Effector CD4-positive, alpha-beta T cell (primary cell): ENCODE measurements at places on chromosomes 7 and 10.

DNA sequence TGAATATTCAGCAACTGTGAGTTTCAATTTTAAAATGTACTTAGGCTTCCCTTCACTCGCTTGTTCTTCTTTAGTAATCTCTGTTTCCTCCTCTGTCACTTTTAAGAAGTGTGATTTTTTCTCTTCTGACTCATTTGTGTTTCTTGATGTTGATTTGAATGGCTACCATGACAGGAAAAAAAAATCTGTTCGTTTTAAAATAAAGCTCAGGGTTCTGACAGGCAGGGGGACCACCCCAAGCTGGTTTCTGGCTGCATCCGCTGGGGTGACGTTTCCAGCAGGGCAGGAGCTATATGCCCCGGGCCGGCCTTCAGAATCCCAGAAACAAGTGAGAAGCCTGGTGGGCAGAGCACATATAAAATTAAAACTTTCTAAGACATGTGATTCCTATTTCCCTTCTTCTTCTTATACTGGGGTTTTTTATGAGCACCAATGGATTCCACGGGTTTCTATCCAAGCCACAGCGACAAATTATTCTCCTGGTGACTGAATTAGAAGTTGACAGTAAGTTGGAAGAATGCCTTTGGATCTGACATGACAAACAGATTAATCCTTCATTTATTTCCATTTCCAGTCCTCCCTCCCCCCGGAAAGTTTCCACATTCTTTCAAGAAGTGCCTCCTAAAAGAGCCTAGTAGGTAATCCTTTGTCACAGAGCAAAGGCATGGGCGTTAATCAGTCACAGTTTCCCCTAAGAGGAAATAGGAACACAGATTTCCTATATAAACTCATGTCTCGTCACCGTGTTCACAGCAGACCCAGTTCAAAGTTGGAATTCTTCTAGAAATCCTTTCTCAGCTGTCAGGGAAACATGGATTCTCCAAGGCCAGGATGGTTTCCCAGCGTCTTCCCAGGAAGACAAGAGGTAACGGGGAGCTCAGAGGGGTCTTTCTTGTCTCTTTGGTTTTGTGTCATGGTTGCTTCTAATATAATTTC lies 79.9 kb downstream of the PTPRE start:
- no peak for DNase-seq

GRCh38 chr7:57199252-57199651 lies 67.0 kb upstream of the ZNF479 start:
- DNase-seq = no peak

GRCh38 chr7:714251-714671 lies 12.2 kb upstream of the DNAAF5 start:
- DNase-seq = no peak

DNA sequence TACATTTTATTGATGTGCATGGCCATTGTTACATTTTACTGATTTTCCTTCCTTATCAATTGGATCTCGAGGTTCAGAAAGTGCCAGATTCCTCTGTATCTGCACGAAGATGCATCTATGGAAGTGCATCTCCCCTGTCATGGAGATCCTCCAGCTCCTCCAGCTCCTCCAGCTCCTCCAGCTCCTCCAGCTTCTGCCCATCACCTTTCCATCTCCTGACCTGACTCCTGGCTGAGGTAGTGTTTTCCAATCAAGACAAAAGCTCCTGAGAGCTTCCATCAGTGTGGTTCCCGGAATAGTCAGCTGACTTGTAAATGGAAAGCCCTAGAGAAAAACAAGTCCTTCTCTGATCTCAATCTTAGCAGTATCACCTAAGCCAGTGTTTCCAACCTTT lies 90.8 kb upstream of the KLF6 start:
- DNase-seq = no peak

DNA sequence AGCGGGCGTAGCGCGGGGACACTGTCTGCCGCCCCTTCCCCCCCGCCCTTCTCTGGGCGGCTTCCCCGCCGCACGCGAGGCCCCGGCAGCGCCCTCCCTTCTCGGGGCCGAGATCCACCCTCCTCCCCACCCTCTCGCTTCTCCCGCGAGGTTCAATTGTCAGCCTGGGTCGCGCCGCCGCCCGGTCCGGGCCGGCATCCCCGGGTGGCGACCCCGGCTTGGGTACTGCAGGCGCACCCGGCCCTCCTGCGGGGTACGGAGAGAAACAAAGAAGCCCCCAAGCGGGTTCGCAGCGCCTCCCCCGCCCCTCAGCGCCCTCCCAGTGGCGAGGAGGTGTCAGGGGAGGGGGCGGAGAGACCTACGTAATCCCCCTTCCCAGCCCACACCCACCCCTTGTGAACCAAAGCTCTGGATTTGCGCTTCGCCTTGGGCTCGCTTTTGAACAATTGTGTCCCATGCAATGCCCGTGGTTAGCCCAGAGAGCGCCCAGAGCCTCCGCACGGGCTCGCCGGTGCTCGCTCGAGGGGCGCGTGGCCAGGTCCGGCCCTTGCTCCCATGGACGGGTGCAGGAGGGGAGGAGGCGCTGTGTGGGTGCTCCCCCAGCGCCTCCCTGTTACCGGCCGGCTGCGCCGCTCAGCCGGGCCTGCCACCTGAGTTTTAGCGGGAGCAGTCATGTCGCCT lies 634 bp downstream of the HECW1 start:
- DNase-seq = no peak

- no peak for DNase-seq
Observed at GRCh38 chr7:115008465-115009114, 86.7 kb downstream of the MDFIC start.

GRCh38 chr10:33893506-33893905 lies 559.0 kb upstream of the NRP1 start:
- DNase-seq = no peak

DNA sequence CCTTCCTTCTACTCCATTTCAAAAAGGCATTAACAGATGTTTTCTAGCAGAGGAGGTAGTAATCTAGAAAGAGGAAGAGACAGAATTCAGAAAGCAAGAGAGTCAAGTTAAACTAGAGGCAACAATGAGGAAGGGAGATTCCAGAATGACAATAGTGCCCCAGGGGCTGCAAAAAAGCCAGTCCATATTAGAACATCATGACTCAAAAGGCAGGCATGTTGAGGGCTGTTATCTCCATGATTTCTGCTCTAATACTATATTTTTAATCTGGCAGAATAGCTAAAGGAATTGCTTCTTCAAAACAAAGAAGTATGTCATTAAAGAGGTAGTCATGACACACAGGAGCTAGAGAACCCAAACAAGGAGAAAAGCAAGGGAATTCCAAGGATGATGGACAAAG lies 599.6 kb downstream of the INHBA start:
- DNase-seq = no peak

- no peak for DNase-seq
Observed at GRCh38 chr7:94832051-94832450, 75.3 kb upstream of the PPP1R9A start.

DNA sequence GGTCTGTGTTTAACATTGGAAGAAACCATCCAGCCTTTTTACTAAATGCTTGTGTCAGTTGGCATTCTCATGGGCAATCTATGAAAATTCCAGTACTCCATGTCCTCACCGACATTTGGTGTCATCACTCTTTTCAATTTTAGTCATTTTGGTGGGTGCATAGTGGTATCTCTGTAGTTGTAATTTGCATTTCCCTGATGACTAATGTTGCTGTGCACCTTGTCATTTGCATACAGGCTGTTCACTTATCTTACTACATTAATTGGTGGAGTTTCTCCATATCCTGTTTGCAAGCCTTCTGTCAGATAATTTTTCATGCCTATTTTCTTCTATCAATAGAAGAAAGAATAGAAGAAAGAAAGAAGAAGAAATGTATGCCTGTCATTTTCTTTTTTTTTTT lies 73.7 kb downstream of the PLPP4 start:
- no peak for DNase-seq

- DNase-seq = no peak
Observed at GRCh38 chr10:78491812-78492211, 458.1 kb downstream of the RPS24 start.

DNA sequence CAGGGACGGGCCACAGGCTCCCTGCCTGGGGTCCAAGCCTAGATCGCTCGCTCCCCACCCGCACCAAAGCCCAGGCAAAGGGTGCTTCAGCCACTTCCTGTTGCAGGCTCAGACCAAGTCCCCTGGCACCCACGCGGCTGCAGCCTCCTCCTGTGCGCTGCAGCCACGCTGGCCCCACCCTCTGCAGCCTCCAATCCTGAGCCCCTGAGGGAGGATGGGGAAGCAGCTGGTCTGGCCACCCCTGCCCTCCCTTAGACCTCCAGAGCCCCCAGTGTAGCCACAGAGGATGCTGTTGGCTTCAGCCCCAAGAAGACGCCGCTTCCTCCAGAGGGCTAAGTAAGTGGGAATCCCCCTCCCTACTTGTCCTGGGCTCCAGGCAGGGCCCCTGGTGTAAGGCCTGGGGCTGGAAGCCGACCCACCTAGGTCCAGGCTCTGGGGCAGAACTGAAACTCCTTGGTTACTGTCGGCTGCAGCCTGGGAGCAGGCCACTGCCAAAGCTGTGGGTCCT lies 9.4 kb downstream of the LIMK1 start:
- no peak for DNase-seq

- no peak for DNase-seq
Observed at GRCh38 chr7:73901231-73901822, 40.4 kb downstream of the TMEM270 start.

GRCh38 chr10:117272195-117273076 lies 31.5 kb downstream of the SLC18A2 start:
- no peak for DNase-seq

DNA sequence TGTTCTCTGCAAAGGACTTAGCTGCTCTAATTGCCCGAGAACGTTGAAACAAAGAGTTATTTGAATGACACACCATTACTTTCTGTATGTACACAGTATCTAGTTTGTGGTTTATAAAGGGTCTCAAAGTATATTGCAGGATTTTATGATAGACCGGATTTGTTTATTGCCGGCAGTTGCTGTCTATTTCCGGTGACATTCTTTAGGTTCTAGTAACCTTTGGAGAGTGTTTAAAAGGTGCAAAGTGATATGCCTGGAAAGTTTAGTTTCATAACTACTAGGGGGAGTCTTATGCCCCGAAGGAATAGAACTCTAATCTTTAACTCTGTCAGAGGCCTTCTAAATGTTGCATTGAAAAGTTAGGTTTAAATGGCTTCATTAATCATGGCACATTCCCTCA lies 63.8 kb downstream of the PAPSS2 start:
- DNase-seq = no peak

- DNase-seq = no peak
Observed at GRCh38 chr7:151762583-151763245, 114.2 kb downstream of the PRKAG2 start.

GRCh38 chr7:106603346-106603745 lies 57.6 kb downstream of the CCDC71L start:
- no peak for DNase-seq

GRCh38 chr7:7756577-7756976 lies 38.2 kb upstream of the RPA3 start:
- DNase-seq = no peak

DNA sequence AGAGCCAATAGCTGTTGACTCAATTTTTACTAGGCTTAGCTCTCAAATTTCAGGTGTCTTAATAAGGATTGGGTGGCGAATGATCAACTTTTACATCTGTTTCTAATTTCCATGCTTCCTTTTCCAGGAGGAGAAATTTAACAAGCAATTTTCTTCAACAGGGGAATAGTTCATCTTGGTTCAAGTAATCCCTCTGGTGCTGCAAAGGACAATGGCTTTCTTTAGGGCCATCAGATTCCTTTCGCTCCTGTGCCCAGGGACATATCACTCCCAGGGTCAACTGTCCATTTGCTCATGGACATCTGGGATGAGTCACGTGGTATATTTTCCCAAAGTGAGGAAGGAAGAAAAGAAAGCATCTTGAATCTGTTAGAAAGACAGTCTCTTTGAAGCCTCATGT lies 313.3 kb downstream of the FRMD4A start:
- DNase-seq = no peak

DNA sequence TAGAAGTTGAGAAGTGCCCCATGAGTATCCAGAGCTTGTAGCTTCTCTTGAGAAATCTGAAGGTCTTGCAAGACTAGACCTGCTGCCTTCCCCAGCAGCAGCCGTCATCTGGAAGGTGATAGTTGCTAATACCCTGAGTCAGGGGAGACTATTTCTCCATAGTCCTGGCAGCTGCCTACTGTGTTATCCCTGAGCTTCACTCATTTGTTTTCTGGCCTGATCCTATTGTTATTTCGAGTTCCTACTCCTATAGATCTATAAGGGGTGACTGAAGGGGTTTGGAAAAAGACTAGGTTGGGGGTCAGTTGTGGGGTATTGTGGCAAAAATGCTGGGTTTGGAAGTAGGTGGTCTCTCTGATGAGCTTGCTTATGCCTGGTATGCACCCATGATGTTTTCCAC lies 297.8 kb downstream of the CNTNAP2 start:
- DNase-seq = no peak

- DNase-seq = no peak
Observed at GRCh38 chr10:59819265-59819664, 66.0 kb upstream of the MRLN start.

DNA sequence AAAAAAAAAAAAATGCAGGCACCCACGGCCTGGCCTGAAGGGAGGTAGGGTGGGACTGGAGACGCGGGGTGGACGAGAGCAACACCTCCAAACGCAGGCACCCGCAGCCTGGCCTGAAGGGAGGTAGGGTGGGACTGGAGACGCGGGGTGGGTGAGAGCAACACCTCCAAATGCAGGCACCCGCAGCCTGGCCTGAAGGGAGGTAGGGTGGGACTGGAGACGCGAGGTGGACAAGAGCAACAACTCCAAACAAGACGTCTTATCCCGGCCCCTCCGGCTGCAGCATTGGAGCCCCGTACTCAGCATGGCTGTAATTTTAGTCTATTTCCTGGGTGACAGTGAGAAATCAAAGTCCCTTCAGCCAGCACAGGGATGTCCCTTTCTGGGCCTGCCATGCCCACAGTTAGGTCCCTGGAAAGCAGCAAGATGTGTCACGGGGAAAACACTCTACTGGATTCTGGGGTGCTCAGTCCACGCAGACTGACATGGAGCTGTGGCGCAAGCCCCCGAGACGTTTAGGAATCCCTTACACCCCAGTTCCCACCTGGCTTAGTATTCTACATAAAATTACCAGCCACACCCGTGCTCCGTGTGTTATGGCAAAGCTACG lies 119.9 kb downstream of the WDR37 start:
- no peak for DNase-seq

DNA sequence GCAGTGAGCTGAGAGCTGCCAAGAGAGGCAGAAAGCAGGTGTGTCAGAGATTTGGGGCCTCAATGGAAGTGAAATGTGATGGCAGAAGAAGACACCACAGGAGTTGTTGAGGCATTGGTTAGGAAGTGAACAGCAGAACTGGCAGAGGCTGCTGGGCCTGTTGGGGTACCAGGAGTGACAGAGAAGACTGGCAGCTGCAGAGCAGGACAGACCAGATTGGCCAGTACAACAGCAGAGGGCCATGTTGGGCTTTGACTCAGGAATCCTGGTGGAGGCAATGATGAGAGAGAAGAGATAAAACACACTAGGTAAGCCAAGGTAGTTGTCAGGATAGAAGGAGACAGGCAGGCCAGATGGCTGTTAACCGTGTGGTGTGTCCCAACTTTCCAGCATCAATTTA lies 19.9 kb upstream of the HERPUD2 start:
- DNase-seq = no peak

DNA sequence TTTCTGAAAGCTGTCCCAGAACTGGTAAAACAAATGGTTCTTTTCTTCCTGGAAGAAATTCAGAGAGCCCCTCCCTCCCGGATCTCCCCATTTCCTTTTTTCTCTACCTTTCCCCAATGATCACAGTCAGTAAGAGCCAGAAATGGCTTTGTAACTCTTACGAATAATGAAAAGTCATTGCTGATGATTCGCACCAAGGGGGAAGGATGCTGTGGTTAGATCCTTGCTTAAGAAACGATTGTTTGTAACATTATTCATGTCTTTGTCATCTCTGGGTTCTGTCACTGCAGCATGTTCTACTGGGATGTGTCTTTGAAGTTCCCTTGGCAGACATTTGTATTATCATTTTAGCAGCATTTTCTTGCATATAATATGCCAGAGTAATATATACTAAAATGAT lies 138.9 kb downstream of the CACNB2 start:
- DNase-seq = no peak
